Globus pallidus (tissue), 1 donor: ENCODE measurements at places on chromosomes 11 and 22.
A peak's percentile ranks its signal among the peaks of the same experiment; 100 is the strongest.

- no peak for DNase-seq
Measured at GRCh38 chr11:67357831-67358670, 4.7 kb upstream of the POLD4 start.

- no peak for DNase-seq
Measured at GRCh38 chr22:45740236-45740635, 68.6 kb downstream of the ATXN10 start.

- DNase-seq = no peak
Measured at GRCh38 chr22:24445481-24446259, 18.3 kb downstream of the ADORA2A start.

DNA sequence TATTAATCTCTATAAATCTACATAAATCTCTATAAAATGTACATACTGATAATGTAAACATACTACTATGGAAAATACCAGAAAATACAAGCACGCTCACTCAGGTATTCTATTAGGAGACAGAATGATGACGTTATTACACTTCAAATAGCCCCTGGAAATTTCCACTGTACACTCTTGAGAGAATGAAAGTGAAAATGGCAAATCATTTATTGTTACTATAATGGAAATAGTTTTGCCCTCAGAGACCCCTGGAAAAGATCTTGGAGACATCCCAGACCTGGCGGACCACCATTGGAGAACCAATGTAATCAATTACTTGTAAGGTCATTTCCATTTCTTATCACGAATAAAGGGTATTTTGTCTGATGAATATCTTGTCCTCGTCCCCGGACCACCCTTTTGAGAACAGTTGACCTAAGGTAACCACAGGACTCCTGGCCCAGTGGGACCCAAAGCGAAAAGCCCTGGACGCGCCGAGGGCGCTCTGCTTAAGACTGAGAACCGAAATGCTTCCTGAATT lies 509 bp upstream of the PRRG4 start:
- no peak for DNase-seq

DNA sequence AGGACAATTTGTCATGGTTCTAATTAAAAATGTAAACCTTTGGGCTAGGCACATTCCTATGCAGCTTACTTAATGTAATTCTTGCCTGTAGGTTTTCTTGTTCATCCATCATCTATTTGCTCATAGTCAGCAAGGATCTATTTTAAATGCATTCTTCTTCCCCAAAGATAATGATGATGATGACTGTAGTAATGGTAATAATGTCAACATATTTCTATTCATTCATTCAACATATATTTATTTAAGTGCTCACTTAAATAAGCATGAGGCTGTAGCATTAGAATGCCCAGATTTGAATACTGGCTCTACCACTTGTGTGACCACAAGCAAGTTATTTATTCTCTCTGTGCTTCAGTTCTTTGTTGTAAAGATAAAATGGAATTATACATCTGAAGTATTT lies 169.6 kb upstream of the SYN3 start:
- no peak for DNase-seq

GRCh38 chr11:32658639-32659406 lies 75.2 kb downstream of the EIF3M start:
- DNase-seq = no peak

- DNase-seq = no peak
Measured at GRCh38 chr11:12113294-12113693, 2.9 kb downstream of the MICAL2 start.

DNA sequence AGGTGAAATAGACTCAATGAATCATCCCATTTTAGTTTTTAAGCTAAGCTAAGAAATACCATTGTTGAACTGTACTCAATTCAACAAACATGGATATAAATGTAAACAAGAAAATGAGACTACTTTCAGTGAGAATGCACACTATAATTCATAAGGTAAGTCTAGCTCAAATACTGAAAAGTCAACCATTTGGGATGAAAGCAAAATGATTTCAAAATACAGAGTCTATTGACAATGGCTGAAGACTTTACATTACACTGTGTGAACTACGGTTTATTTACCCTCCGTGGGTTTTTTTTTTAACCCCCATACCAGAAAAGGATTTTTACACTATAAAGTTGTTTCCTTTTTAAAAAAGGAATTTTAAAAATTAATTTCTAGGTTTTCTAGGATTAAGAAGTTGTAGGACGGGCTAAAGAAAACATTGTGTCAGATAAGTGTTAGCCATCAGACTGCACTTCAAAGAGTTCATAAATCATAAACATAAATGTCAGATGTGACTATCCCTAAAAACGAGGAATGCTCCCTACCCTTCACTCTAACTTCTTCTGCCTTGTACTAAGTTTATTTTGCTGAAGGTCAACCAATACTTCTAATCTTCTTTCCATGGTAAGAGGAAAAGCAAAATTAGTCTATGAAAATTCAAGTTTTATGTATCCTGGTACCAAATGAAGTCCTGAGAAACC lies 83.0 kb downstream of the FCHSD2 start:
- DNase-seq = no peak

GRCh38 chr22:50304528-50305392 lies 2.7 kb downstream of the PLXNB2 start:
- peak; percentile 64 for DNase-seq

GRCh38 chr11:12674571-12674935 lies 332 bp downstream of the TEAD1 start:
- no peak for DNase-seq

- DNase-seq = no peak
Measured at GRCh38 chr11:68002938-68003845, 705 bp downstream of the UNC93B1 start.

- DNase-seq = no peak
Measured at GRCh38 chr11:30594646-30595411, 8.7 kb upstream of the MPPED2 start.

GRCh38 chr11:88324562-88325345 lies 12.8 kb downstream of the CTSC start:
- DNase-seq = no peak

GRCh38 chr11:1667121-1667850 lies 29.7 kb upstream of the KRTAP5-6 start:
- no peak for DNase-seq

GRCh38 chr11:129242855-129243254 lies 50.7 kb upstream of the ARHGAP32 start:
- no peak for DNase-seq

DNA sequence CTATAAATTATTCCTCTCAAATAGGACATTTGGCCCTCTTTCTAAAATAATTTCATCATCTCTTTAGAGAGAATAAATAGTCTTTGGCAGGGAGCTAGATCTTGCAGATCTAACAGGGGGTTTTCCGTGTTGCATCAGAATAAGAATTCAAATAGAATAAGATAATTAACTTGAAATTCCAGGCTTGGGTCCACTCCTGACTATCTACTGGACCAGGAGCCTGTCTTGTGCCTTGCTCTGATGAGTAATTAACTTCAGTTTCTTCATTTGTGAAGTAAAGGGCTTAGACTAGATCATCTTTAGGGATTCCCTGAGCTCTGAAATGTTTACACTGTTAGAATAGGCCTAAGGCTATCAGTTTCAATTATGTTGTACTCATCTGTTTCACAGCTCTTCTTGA lies 23.5 kb upstream of the TMEM123 start:
- no peak for DNase-seq

DNA sequence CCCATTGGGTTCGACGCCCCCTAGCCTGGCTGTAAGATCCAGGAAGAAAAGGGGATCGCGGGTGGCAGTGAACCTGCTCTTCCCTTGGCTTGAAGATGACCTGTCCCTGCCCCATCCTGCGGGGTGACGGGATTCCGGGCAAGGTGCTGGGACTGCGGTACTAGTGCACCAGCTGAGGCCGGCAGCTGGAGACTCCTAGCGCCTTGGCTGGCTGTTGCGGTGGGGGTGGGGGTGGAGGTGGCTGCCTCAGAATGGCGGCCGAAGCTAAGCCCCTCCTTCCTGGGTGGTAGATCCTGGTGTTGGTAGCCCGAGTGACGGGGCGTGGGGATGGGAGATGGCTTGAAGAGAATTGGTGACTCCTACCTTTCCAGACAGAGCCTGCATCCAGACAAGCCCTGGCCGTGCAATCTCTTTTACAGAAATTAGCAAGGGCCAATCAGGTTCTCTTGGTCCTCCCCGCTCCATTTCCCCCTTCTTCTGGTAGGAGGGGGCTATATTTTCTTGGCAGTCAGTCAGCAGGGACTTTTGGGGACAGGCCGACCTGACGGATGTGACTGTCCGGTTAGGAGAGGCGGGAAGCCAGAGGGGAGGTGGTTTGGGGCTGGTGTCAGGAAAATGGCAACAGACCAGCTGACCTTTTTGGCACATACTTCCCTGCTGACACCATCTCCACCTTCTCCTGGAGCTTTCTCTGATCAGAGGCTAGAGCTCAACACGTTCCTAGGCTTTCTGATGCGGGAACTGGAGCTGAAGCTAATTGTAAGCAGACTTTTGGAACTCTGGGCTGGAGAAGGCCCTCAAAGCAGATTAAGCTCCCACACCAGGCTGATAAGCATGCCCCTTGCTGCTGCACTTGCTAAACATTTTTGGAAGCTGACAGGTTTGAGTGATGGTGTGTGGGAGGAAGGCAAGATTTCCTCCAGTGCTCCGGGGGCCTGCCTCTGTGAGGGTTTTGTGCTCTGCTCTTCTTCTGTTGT lies 2.0 kb downstream of the NAV2 start:
- DNase-seq = peak; percentile 41

DNA sequence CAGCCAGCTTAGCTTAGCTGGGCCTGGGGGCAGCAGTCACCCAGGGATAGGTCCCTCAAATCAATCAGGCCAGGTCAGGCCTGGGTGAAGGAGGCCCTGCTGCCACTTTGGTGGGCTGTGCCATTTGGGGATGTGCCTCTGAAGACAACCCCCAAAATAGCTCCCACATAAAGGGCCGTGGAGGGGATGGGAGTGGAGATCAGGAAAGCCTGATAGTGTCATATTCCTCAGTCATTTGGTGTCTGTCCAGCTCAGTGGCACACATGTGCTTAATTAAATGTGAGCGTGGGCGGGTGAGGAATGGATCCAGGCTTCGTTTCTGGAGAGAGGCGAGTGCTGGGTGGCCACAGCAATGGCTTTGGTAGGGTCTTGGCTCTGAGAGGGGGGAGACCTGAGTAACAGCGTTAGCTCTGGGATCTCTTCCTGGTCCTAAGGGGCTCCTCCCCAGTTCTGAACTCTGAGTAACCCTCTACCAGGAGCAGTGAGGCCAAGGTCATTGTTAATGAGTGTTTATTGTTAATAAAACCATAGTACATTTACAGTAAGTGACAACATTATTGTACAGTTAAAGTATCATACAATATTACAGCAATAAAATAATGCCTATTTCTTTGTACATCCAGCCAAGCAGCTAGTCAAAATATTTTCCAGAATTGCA lies 45.2 kb downstream of the NAT10 start:
- no peak for DNase-seq

- peak; percentile 23 for DNase-seq
Measured at GRCh38 chr11:4607096-4607495, 935 bp downstream of the TRIM68 start.

DNA sequence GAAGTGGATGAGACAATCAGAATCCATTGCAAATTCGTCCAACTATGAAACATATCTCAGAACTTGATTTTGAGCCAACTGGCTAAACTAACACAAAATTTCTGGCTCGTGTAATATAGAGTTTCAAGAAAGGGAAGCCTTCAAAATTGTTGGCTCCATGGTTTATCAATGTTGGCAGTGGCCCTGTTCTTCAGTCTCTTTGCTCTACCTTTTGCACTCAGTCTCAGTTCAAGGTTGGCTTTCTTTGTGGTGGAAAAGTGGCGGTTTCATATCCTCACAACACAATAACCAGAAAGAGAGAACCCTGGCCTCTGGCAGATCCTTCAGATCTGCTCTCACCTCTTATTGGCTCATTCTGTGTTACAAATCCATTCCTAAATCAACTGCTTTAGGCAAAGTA lies 473.8 kb upstream of the API5 start:
- no peak for DNase-seq

DNA sequence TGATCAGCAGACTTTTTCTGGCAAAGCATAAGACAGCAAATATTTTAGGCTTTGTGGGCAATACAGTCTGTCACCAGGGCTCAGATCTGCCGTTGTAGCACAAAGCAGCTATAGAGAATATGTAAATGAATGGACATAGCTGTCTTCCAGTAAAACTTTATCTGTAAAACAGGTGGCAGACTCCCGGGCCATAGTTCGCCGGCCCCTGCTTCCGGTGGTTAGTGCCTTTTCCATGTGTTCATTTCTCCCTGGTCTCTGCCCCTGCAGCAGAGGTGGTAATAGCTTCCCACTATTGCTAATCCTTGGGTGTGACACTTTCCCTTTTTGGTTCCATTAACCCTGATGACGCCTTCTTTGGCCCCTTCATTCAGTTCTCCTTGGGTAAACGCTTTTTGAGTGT lies 93.7 kb upstream of the LDLRAD3 start:
- DNase-seq = no peak

- DNase-seq = no peak
Measured at GRCh38 chr22:23565915-23566704, 14.0 kb downstream of the IGLL1 start.

DNA sequence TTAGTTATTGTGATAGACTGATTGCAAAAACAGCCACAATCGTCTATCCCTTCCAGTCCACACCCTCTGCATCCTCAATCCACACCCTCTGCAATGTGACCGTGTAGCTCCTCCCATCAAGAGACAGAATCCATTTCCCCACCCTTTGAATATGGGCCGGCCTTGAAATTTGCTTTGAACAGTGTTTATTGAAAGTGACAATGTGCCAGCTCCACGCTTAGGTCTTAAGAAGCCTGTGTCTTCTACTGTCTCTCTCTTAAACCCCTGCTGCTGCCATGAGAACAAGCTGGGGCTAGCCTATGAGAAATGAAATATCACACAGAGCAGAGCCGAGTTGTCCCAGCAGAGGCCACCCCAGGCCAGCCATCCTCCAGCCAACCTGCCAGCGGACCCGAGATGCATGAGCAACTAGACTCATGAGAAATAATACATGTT lies 22.3 kb upstream of the MICAL2 start:
- peak; percentile 43 for DNase-seq

- no peak for DNase-seq
Measured at GRCh38 chr11:77115181-77115611, 12.6 kb downstream of the OMP start.

DNA sequence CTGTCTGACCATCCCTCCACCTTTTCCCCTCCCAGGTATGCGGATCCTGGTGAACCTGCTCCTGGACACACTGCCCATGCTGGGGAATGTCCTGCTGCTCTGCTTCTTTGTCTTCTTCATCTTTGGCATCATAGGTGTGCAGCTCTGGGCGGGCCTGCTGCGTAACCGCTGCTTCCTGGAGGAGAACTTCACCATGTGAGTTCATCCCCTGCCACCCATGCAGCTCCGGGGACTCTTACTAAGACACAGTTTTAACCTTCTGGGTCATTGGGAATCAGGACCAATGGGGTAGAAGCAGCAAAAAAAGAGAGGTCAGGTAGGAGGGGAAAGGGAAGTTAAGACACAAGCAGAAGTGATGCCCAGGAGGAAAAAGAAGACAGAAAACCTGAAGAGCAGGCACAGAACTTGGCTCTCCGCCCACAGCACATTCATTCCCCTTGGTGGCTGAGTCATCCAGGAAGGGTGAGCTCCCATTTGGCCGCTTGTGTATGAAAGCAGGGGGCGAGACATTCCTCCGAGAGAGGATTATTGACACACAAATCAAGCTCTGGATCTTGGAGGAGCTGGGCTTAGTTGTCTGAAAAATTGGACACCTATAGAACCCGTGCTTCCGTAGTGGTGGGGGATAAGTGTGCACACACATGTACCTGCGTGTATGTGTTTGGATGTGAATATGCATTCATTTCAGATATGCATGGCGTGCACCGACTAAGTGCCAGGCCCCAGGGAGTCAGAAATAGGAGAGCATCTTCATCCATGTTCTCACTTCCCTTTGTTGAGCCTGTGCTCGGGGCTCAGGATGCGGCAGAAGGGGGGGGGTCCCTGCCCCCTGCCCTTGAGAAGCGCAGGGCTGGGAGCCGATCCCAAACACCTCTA lies 64.2 kb downstream of the CACNA1I start:
- no peak for DNase-seq

- no peak for DNase-seq
Measured at GRCh38 chr11:102462610-102463009, 10.0 kb upstream of the TMEM123 start.
